ENCODE measurements at places on chromosomes 2 and 18.

- no peak for DNase-seq
Measured at GRCh38 chr2:217219164-217219520, 359.3 kb upstream of the TNP1 start.

DNA sequence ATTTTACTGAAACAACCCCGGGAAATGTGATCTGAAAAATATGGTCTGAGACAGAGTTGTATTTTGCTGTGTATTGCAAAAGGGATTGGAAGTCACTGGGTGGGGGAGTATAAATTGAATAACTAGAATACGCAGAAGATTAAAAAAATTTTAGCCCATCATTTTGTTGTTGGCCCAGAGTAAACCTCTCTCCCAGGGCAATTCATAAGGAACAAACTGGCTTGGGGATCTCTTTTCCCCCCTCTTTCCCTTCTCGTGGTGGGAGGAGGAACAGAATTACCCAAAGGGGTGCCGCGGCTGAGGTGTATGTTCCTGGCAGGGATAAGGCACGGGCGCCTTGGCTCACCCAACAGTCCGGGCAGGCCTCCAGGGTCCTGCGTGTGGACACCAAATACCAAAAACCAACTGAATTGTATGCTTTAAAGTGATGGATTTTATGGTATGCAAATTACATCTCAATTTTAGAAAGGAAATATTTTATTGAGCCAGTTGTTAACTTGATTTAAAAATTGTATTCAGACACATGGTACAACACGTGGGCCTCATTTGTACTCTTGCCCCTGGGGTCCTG lies 121.2 kb upstream of the SPRED2 start:
- no peak for DNase-seq

- DNase-seq = no peak
Measured at GRCh38 chr2:44237221-44237620, 38.1 kb upstream of the SLC3A1 start.

DNA sequence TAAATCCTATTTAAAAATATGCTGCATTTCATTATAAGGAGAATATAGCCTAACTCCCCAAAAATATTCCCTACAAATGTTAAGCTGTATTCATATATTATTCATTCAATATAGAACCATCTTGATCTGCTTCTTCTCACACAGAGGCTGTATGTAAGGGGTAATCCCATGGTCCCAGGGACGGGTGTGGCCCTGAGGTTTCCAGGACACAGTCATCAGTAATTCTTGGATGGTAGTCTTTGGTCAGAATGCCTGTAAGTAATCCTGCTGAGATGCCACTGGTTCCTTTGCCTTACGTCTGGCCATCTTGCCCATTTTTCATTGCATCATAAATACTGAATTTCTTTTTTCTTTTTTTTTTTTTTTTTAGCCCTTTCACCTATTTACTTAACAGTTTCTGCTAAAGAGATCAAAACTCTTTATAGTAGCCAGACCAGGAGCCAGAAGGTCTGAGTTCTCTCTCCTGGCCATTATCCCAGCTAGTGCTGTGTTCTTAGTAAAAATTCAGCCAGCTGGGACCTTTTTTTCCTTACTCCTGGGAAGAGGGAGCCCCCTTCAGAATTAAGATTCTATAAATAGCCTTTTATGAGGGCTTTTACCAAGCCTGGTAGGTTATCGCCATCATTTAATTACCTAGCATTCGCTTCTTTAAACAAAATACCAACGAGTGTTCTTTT lies 134.9 kb downstream of the SOX11 start:
- DNase-seq = no peak

GRCh38 chr2:3774336-3774735 lies 71.0 kb downstream of the DCDC2C start:
- DNase-seq = no peak

DNA sequence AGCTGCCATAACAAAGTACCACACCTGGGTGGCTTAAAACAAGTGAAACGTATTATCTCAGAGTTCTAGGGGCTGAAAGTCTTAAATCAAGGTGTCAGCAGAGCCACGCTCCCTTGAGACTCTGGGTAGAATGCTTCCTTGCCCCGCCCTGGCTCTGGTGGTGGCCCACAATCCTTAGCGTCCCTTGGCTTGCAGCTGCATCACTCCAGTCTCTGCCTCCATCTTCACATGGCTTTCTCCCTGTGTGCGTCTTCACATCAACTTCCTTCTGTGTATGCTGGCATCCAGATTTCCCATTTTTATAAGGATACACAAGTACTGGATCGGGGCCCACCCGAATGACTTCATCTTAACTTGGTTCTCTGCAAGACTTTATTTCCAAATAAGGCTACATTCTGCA lies 62.5 kb downstream of the MRO start:
- DNase-seq = no peak

DNA sequence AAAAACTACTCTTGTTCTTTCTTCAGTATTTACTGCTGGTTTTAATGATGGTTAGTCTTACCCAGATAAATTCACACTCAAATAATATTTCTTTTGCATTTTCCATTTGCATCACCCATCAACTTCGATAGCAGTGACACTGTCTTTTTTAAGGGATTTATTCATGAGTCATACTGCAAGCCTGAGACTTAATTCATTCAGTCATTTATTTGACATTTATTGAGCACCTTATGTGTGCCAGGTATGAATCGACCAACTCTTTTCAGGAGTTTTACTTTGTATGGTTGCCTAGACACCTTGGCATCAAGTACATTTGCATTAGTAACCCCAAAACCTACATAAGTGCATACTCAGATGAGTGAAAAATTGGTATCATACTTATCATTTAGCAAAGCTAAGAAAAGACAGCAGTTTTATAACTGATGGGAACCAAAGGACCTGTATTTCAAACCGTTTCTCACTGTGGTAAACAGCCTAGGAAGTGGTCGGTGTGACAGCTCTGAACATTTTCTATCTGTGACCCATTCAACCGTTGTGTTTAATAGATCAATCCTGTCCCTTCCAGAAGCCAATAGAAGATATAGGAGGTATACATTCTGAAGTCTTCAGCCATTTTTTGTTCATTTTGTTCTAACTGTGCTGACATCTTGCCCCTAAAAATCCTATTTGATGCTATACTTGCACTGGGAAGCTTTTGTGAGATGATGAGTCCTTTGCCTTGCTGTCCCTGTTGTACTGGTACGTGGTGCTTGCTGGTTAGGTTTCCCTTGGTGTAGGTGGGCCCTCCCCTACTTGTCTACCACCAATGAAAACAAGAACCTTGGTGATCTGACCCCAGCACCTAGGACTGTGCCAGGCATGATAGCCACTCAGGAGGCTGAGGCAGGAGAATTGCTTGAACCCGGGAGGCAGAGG lies 484.7 kb upstream of the RAB12 start:
- no peak for DNase-seq
